ELF-1 (cell line): ENCODE measurements at places on chromosomes 1 and 21.

DNA sequence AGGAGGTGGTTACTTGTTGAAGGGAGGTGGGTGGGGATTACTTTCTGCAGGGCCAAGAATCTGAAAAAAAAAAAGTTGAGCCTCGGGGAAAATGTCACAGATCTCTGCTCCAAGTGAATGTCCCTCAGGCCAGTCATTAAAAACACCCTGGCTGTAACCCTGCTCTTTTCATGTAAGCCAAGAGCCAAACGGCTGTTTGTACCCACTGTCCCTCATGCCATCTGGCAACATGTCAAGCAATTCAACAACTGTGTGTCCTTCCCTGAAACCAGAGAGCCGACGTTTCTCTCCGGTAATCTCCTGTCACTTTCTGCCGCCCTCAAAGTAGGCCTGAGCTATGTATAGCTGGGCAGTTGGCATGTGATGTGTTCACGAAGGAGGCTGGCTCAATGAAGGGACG lies 14.7 kb downstream of the CASQ2 start:
- DNase-seq: peak; percentile 56

- DNase-seq: no peak
Observed at GRCh38 chr1:18494304-18494703, 13.6 kb downstream of the KLHDC7A start.

- DNase-seq: no peak
Observed at GRCh38 chr1:2224170-2224584, 3.9 kb upstream of the SKI start.

DNA sequence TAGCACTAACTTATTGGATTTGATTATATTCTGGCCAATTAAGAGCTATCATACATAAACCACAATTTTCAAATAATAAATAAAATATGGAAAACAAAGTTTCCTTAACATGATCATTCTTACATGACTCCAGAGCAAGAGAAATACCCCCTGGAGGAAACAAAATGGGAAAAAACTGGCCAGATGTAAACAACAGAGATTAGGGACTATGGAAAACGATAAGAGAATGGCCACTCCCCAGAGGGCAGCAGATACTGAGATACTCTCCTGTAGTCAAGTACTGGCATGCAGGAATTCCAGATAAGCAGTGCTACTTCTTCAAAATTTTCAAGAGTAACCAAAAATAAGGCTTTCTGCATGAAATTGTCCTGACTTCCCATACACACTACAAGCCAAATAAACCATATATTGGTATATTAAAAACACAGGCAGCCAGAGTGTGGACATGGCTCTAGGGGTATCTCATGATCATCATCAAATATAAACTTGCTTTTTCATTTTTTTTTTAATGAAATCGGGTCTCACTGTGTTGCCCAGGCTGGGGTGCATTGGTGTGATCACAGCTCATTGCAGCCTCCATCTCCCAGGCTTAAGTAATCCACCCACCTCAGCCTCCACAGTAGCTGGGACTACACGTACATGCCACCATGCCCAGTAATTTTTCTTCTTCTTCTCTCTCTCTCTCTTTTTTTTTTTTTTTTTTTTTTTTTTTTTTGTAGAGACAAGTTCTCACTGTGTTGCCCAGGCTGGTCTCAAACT lies 118.5 kb downstream of the EIF4G3 start:
- DNase-seq: no peak

DNA sequence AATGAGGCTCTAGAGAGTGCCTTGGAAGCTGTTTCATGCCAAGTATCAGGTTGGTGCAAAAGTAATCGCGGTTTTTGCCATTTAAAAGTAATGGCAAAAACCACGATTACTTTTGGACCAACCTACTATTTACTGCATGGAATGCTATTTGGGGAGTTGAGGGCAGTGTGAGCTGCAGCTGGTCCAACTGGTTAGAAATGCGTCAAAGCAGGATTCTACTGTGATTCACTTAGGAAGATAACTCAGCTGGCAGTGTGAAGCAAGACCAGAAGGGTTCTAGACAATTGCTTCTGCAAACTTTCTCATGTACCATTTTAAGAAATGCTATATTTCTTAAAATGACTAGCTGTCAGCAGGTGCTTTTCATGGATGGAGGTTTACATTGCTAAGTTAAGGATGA lies 21.2 kb upstream of the PLA2G2C start:
- DNase-seq: no peak

DNA sequence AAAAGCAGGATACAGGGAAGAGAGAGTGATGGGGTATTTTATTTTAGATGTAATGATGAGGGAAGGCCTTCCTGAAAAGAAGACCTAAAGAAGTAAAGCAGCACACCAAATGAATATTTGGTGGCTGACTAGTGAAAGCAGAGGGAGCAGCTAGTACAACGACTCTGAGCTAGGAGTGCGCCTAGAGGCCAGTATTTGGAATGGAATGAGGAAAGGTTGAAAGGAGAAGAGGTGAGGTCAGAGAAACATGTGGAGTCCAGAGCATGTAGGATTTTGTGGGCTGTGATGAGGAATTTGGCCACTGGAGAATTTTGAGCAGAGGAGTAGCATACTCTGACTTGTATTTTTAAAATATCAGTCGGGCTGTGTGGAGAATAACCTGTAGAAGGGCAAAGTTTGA lies 11.8 kb upstream of the RPL5 start:
- DNase-seq: peak; percentile 57

GRCh38 chr1:81549588-81550127 lies 251.1 kb upstream of the ADGRL2 start:
- peak; percentile 23 for DNase-seq

- DNase-seq: no peak
Observed at GRCh38 chr1:248136811-248137210, 8.1 kb upstream of the OR2M5 start.

DNA sequence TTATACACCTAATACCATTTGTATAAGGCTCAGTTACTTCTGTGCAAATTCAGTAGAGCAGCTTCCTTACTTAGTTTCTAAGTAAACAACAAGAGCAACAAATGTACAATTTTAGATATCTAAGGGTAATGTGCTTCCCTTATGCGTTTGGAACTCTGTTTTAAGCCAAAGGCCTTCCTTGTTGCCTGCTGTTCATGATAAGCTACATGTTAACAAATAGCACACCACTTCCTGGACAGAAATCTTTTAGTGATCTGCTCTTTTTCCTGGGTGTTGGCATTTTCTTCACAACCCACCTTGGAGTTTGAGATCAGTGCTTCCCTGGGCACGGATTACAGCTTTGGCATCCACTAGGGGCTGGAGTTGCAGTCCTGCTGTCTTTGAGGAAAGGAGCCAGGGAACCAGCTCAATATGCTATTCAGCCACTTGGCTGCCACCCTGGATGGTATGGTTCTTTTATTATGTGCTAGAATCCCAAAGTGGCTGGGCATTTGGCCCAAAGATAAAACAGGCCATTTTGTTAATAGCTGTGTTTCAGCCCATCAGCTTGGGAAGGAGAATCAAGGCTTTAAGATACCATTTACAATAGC lies 55.6 kb upstream of the ADAR start:
- DNase-seq: no peak

GRCh38 chr1:209937996-209938959 lies at the start of gene SYT14:
SYT14 (plus strand) TSS chr1:209938217; CDS start chr1:209938265, 48 bp downstream.
- peak; percentile 74 for DNase-seq

- DNase-seq: peak; percentile 66
Observed at GRCh38 chr1:30111431-30111830, 612.0 kb downstream of the MATN1 start.

GRCh38 chr1:170864238-170864637 lies 71.1 kb upstream of the MROH9 start:
- DNase-seq: no peak

GRCh38 chr1:84944767-84945486 lies 51.9 kb upstream of the LPAR3 start:
- DNase-seq: peak; percentile 80

- DNase-seq: no peak
Observed at GRCh38 chr1:232725305-232726047, 79.7 kb upstream of the MAP10 start.

- DNase-seq: peak; percentile 48
Observed at GRCh38 chr1:94648225-94649007, 106.9 kb upstream of the F3 start.

- DNase-seq: peak; percentile 88
Observed at GRCh38 chr1:202135221-202135721, 9.3 kb downstream of the ARL8A start.

DNA sequence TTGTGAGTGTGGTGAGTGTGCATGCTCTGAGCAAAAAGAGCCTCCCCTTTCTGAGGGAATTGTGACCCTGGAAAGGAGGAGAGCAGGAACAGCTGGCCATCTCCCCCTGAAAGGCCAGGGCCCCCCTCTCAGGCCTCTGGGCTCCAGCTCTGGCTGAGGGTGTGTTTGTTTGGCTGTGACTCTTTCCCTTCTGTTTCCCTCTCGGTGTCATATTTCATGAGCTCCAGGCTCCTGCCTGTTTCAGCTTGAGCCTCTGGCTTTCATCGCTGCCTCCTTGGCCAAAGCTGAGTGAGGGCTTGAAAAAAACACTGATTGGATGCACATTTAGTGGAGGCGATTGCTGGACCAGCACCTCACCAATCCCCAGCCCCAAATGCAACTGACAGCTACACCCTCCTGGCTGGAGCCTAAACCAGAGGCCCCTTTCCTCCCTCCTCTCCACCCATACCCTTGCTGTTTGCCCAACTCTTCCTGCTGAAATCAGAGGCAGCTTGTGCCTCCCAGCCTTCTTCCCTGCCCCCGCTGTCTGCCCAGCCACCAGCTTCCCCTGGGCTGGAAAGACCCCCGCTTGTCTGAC lies 64.1 kb downstream of the DDR2 start:
- DNase-seq: peak; percentile 97

GRCh38 chr1:179816196-179816960 lies 61.2 kb downstream of the TOR1AIP2 start:
- no peak for DNase-seq

GRCh38 chr1:155761736-155762405 lies 73.0 kb downstream of the DAP3 start:
- DNase-seq: no peak

DNA sequence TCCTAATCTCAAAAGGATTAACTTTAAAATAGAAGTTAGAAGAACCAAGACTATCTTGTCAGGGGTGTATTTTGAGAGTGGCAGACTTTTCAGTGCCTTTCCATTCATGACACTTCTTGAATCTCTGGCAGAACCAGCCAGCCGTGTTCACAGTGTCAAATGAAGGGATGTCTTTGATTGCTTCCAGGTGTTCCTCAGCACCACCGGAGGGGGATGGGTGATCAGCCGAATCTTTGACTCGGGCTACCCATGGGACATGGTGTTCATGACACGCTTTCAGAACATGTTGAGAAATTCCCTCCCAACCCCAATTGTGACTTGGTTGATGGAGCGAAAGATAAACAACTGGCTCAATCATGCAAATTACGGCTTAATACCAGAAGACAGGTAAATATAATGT lies 32.3 kb downstream of the FMO1 start:
- DNase-seq: no peak

- DNase-seq: peak; percentile 64
Observed at GRCh38 chr1:202806845-202807450, 1.3 kb downstream of the KDM5B start.

GRCh38 chr1:79043506-79043905 lies 37.0 kb upstream of the ADGRL4 start:
- DNase-seq: no peak

- DNase-seq: no peak
Observed at GRCh38 chr1:154574716-154575115, 7.1 kb downstream of the CHRNB2 start.

- no peak for DNase-seq
Observed at GRCh38 chr1:213720032-213720431, 267.7 kb upstream of the PROX1 start.

DNA sequence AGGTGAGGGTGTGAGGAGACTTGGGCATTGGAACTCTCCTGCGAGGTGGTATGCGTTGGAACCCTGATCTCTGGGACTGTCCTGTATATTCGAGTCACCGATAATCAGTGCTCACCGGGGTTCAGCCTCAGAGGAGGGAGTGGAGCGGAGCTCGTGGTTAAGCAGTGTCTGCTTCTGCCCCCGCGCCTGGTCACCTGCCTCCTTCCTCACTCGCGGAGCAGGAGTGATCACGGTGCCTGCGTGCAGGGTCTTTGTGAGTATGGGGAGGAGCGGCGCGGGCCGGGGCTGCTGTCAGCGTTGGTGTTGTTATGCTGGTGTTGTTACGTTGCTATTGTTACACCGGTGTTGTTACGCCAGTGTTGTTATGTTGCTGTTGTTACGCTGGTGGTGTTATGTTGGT lies 23.3 kb downstream of the H6PD start:
- no peak for DNase-seq

GRCh38 chr1:173213665-173214064 lies 6.5 kb upstream of the TNFSF4 start:
- DNase-seq: no peak

DNA sequence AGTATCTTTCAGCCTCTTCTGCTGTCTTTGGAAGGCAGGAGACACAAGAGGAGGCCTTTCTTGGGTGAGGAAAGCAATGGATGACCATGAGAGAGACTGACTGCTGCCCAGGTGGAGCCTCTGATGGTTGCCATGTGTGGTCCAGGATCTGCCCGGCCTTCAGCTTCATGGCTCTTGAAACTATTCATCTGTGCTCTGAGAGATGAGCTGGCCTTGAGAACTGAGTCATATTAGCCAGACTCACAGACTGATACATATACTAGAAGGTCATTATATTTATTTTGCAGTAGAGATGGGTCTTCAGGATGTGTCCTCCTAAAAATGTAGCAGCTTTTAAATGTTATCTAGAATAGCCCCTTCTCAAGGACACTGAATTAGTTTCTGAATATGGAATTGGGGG lies 33.7 kb downstream of the PTGFRN start:
- DNase-seq: no peak

GRCh38 chr1:89910780-89911179 lies 84.1 kb upstream of the ZNF326 start:
- peak; percentile 64 for DNase-seq

GRCh38 chr1:160860840-160861505 lies 1.7 kb downstream of the CD244 start:
- peak; percentile 10 for DNase-seq
